ENCODE measurements at places on chromosomes 12 and 14. TPM values are rescaled to one million over a fixed set of nuclear protein-coding genes. Genes with fewer than 3 reads are reported as not detected.
A peak's percentile ranks its signal among the peaks of the same experiment; 100 is the strongest.

DNA sequence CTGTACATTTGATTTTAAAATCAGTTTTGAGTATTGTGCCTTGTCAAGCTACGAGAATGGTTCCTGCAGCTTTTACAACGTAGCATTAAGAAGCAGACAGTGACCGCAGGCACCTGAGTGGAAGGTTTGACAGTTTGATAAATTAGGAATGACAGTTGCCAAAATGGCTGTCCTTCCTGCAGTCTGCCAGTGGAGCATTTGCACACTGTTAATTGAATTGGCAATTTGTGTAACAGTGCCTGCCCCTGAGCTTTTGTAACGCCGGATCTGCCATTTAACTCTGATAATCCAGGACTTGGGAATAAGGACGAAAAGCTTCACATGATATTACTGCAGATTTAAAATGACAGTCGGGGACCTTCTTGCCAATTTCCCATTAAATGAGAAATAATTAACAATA lies 385.3 kb downstream of the NPAS3 start:
- no peaks in the 10 kb centered on the region for H3K36me3 ChIP-seq
- H3K27me3 ChIP-seq = no peaks in the 10 kb centered on the region
- no peak overlapping the region for H3K4me3 ChIP-seq
- no peak overlapping the region for H3K27ac ChIP-seq
- DNase-seq = no peak
- H3K4me1 ChIP-seq = no peaks in the 10 kb centered on the region

DNA sequence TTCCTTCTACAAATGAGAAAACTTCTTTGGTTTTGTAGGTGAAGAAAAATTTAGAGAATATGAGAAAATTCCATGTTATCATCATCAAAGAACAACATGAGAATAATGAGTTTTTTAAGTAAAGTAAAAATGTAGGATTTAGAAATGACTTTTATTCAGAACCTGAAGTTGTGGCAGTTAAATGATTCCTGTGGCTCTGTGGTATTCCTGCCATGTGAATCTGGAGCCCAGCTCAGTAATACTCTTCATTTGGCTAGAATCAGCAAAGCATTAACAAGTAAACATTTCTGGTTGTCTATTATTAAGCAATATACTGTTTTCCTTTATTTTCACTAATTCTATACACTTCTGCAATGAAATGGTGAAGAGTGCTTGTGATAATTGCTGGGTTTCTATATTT lies 95.6 kb upstream of the E2F7 start:
- no peak overlapping the region for H3K27ac ChIP-seq
- no peaks in the 10 kb centered on the region for H3K4me1 ChIP-seq
- no peaks in the 10 kb centered on the region for H3K36me3 ChIP-seq
- no peaks in the 10 kb centered on the region for H3K27me3 ChIP-seq
- DNase-seq = no peak

DNA sequence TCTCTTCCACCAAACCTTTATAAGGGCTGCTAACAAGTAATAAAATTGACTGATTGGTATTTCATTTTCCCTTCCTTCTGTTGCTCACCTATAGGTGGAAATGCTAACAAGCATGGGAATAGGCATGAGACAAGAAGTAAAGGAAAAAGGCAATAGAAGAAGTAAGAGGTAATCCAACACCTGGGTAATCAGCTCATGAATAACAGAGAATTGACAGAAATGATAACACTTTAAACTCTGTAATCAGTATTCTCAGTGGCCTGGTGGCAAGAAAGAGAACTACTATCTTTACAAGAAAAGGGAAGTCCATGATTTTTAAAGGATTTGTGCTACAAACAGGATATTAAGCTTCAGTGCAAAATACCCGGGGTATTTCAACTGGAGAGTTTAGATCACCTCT lies 737.8 kb downstream of the RERGL start:
- no peak overlapping the region for H3K27ac ChIP-seq
- no peaks in the 10 kb centered on the region for H3K4me1 ChIP-seq
- no peak overlapping the region for H3K4me3 ChIP-seq
- DNase-seq = no peak
- H3K27me3 ChIP-seq = no peaks in the 10 kb centered on the region
- H3K36me3 ChIP-seq = no peaks in the 10 kb centered on the region

COCH gene
- 6.3 TPM for total RNA-seq

DNA sequence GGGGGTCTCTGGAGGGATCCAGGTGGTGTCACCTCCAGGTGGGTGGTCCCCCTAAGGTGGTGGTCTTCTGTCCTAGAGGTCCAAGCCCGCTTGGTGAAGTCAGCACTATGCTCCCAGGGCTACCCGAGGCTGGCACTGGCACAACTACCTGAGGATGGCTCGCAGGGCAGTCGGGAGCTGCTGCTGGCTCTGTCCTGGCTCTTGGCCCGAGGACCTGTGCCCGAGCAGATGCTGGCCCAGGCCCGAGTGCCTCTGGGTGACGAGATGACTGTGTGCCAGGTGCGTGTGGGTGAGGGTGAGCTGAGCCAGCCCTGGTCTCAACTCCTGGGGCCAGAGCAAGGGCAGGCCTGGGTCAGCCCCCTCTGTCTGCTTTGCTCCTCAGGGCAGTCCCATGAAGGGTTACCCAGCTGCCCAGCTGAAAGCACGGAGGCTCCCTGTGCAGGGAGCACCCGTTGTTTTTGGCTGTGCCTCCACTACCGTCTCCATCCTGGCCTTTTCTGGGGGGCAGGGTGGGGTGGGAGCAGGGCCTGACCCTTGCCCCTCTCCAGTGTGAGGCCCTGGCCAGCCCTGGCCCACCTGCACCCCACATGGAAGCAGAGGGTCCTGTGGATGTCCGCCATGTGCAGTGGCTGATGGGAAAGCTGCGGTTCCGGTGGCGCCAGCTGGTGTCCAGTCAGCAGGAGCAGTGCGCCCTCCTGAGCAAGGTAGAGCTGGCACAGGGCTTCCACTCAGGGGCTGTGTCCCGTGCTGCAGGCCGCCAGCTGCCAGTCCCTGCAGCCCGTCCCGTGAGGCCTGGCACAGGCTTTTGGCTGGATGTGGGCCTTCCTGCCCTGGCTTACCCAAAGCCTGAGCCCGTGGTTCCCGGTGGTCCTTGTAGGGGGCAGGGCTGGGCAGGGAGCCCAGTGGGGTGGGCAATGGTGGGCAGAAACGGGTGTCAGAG lies 1.3 kb downstream of the TEDC1 start:
- DNase-seq = no peak
- no peak overlapping the region for H3K27ac ChIP-seq
- H3K27me3 ChIP-seq = peaks cover 6% of the 10 kb centered on the region
- no peak overlapping the region for H3K4me3 ChIP-seq
- H3K36me3 ChIP-seq = peaks cover 7% of the 10 kb centered on the region

DNA sequence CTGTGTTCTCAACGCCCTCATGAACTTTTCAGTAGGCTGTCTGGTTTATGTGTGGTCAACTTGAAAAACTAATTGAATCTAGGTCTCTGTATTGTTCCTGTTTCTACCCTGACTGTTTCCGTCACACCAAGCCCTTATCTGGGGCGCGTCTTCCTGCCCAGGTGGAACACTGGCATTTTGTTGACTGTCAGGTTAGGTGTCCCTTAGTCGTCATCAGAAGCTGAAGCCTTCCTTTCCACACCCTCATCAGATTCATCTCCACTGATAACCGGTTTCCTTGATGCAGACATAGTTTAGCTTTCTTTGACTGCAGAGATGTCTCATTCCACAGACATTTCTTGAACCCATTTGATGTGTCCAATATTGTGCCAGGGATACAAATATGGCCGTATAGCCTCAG lies 96.5 kb downstream of the DUSP16 start:
- peaks cover 5% of the 10 kb centered on the region for H3K4me1 ChIP-seq
- H3K36me3 ChIP-seq = peaks cover 9% of the 10 kb centered on the region
- DNase-seq = no peak

DNA sequence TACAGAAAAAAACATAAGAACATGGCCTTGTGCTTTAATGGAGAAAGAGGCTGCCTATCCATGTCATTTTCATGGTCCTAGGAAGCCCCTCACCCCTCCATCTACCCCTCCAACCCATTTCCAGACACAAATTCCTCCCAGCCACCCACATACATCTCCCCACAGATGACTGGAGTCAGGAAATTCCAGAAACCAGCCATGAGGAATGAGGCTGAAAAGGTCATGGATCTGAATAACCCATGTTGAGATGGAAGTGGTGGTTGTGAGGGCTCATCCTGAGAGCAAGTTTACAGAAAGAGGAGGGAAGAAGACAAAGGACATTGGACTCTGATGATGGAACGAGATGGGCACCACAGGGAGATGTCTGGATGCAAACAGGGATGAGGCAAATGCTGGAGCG lies 23.9 kb upstream of the C12orf42 start:
- DNase-seq = no peak
- no peak overlapping the region for H3K4me3 ChIP-seq
- no peaks in the 10 kb centered on the region for H3K4me1 ChIP-seq
- H3K27me3 ChIP-seq = no peaks in the 10 kb centered on the region
- H3K27ac ChIP-seq = no peak overlapping the region
- H3K36me3 ChIP-seq = no peaks in the 10 kb centered on the region

DNA sequence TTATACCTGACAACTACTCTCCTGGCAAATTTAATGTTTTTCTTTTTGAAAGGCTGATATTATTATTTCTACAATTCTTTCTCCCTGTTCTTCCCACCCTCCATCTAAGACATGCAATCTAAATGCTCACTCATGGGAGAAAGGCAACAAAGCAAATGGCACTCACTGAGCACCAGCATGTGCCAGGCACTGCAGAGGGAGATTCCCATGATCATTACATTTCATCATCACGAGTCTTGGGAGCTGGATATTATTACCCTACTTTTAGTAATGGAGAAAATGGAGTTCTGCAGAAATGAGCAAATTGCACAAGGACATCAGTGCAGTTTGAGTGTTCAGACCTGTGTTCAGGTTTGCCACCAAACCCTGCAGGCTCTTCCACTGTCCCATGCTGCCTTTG lies 27.9 kb downstream of the PPM1H start:
- no peaks in the 10 kb centered on the region for H3K4me1 ChIP-seq
- DNase-seq = no peak
- no peak overlapping the region for H3K27ac ChIP-seq
- H3K4me3 ChIP-seq = no peak overlapping the region
- H3K36me3 ChIP-seq = no peaks in the 10 kb centered on the region
- H3K27me3 ChIP-seq = no peaks in the 10 kb centered on the region

DNA sequence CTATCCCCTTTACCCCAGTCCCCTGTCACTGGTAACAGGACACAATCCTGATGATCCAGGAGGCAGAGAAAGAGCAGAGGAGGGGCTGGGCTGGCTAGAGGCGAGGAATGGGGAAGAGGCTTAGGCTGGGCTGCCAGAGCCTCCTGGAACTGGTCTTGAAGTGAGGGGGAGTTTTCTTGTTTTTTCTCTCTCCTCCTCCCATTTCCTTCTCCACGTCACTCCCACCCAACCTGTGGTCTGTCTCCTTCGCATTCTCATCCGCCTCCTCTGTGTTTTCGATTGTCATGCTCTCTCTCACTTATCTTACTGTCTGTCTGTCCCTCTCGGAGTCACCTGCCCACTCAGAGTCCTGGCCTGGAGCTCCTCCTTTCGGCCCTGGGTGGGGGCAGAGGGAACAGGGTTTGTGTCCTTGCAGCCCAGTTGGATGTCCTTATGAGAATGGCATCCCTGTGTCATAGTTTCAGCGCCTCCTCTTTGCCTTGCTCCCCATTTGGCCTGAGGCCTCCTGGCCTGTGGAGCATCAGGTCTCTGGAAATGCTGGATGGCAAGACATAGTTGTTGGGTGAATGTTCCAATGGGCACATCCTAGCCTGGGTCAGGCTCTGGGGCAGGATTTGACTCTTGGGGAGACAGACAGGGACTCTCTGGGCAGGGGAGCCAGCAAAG lies 3.4 kb upstream of the KRT80 start:
- H3K4me3 ChIP-seq = no peak overlapping the region
- no peak overlapping the region for H3K27ac ChIP-seq
- H3K27me3 ChIP-seq = peaks cover 2% of the 10 kb centered on the region
- H3K4me1 ChIP-seq = peaks cover 84% of the 10 kb centered on the region

ANKRD33 gene
- 0.04 TPM for total RNA-seq

DNA sequence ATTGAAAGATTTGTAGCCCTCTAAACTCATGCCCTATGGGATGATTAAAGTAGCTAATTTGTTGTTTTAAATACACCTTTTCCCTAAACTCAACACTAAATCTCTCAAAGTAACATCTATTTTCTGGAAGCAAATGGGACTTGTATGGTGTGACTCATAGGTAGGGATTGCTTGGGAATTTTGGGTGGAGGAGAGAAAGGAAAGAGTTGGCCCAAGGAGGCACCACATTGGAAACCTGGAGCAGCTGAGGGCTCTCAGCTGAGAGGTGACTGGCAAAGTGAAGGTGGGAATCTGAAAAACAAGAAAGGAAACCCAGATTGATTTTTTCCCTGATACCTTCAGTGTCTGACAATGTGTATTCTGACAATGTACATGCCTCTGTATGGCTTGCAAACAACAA lies 114.8 kb upstream of the PRICKLE1 start:
- no peak overlapping the region for H3K4me3 ChIP-seq
- no peak for DNase-seq
- no peaks in the 10 kb centered on the region for H3K27me3 ChIP-seq

- H3K27me3 ChIP-seq = no peaks in the 10 kb centered on the region
- no peak overlapping the region for H3K4me3 ChIP-seq
- no peaks in the 10 kb centered on the region for H3K4me1 ChIP-seq
- no peak for DNase-seq
These were observed 354.0 kb downstream of the NRXN3 start for GRCh38 chr14:78524196-78524595.

SDR9C7 gene
- 0.22 TPM for total RNA-seq

GRCh38 chr14:44886860-44887595 lies 74.7 kb downstream of the KLHL28 start:
- no peak overlapping the region for H3K27ac ChIP-seq
- H3K4me1 ChIP-seq = no peaks in the 10 kb centered on the region
- no peaks in the 10 kb centered on the region for H3K36me3 ChIP-seq
- H3K4me3 ChIP-seq = no peak overlapping the region
- no peaks in the 10 kb centered on the region for H3K27me3 ChIP-seq
- no peak for DNase-seq

HPD gene
- total RNA-seq = 0.04 TPM

PLEKHA5 gene
- total RNA-seq = 21.1 TPM

- no peaks in the 10 kb centered on the region for H3K27me3 ChIP-seq
- peaks cover 5% of the 10 kb centered on the region for H3K36me3 ChIP-seq
- peak within 1 kb of the TSS; percentile 89 for H3K27ac ChIP-seq
- peaks cover 26% of the 10 kb centered on the region for H3K4me1 ChIP-seq
These were observed at the start of gene RNF10 for GRCh38 chr12:120534203-120534702. RNF10 (plus strand) TSS chr12:120534356; CDS start chr12:120534812, 456 bp downstream.

B4GALNT1 gene
- total RNA-seq = 1.4 TPM

DNA sequence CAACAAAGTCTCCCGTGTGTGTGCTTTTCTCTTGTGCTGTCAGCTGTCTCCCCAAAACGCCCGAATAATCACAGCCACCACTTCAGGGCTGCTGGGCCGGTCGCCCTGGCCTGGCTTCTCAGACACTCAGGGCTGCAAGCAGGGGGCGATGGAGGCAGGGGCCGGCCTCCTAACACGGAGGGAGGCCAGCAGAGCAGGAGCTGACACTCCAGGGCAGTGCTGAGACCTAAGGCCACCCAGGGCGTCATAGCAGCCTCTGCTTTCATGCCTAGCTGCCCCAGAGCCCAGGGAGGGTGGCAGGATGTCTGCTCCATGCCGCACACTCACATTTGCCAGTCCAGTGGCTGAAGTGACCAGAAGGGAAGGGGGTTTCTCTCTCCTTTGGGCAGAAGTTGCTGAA lies 25.6 kb downstream of the STX2 start:
- H3K27ac ChIP-seq = no peak overlapping the region
- DNase-seq = no peak
- peaks cover under 1% of the 10 kb centered on the region for H3K4me1 ChIP-seq
- H3K27me3 ChIP-seq = no peaks in the 10 kb centered on the region

AICDA gene
- total RNA-seq = 0.40 TPM

All from muscle of leg (tissue), 16 donors.